Fibroblast of lung (primary cell): ENCODE measurements at places on chromosomes 1 and 21.

GRCh38 chr21:44998621-44999427 is 59.0 kb downstream of the SLX9 start:
- H3K27ac ChIP-seq: no peak overlapping the region
- H3K36me3 ChIP-seq: no peaks in the 10 kb centered on the region
- H3K4me3 ChIP-seq: no peak overlapping the region
- H3K27me3 ChIP-seq: peaks cover 9% of the 10 kb centered on the region
- DNase-seq: no peak

GRCh38 chr1:101293461-101294051 is 56.7 kb downstream of the S1PR1 start:
- peaks cover 3% of the 10 kb centered on the region for H3K27me3 ChIP-seq
- peak; percentile 86 for DNase-seq
- no peak overlapping the region for H3K27ac ChIP-seq
- no peak overlapping the region for H3K4me3 ChIP-seq
- H3K4me1 ChIP-seq: no peaks in the 10 kb centered on the region
- H3K36me3 ChIP-seq: no peaks in the 10 kb centered on the region

DNA sequence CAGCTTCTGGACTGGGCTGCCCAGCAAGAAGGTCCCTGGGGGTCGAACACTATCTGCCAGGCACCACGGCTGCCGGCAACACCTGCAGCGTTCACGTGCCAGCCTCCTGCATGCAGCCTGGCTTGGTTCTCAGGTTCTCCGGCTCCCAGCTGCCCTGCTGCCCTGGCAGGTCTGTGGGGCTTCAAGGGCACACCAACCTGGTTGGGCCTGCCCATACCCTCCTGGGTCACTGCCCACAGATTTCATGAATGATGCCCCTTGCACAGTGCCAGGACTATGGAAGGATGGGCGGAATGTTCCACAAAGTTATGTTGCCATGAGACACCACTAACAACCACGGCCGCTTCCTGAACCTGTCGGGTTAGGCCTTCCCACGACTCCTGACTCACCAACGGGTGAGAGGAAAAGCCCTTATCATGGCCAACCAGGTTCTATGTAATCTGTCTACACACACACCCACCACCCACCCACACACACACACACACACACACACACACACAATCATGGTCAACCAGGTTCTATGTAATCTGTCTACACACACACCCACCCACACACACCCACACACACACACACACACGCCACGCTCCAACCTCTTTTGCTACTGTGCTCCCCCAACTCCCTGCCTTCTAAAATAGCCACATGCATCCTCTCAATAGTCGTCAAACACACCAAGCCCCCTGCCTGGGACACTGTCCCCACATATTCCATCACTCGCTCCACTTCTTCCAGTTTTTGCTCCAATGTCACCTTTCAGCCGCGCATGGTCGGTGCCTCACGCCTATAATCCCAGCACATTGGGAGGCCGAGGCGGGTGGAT is 32.2 kb downstream of the HSPG2 start:
- H3K4me3 ChIP-seq: no peak overlapping the region
- H3K4me1 ChIP-seq: peaks cover 24% of the 10 kb centered on the region
- H3K36me3 ChIP-seq: no peaks in the 10 kb centered on the region
- H3K27ac ChIP-seq: no peak overlapping the region
- DNase-seq: peak; percentile 97

GRCh38 chr1:107264007-107264406 is 123.2 kb downstream of the NTNG1 start:
- H3K36me3 ChIP-seq: no peaks in the 10 kb centered on the region
- H3K4me1 ChIP-seq: no peaks in the 10 kb centered on the region
- no peak for DNase-seq
- no peak overlapping the region for H3K27ac ChIP-seq

DNA sequence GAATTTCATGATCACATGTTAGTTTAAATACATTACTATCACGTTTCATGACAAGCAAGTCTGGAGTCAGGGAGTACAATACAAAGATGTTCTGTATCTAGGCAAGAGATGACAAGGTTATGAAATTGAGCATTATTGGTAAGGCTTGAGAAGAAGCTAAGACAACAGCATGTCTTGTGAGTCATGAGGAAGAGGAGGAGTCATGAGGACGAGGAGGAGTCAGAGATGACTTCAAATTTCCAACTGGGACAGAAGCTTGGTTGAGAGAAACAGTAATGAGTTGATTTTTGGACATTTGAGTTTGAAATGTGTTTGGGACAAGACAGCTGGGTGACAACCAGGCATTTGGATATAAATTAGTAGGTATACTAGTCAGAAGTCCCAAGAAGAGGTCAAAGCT is 4.3 kb upstream of the UBE2U start:
- no peaks in the 10 kb centered on the region for H3K4me1 ChIP-seq
- DNase-seq: no peak
- H3K27ac ChIP-seq: no peak overlapping the region
- no peaks in the 10 kb centered on the region for H3K36me3 ChIP-seq
- no peak overlapping the region for H3K4me3 ChIP-seq

- peaks cover 2% of the 10 kb centered on the region for H3K4me1 ChIP-seq
- DNase-seq: no peak
- H3K36me3 ChIP-seq: no peaks in the 10 kb centered on the region
- H3K27ac ChIP-seq: no peak overlapping the region
- no peaks in the 10 kb centered on the region for H3K27me3 ChIP-seq
- no peak overlapping the region for H3K4me3 ChIP-seq
Observed at GRCh38 chr1:241310451-241310850, 46.6 kb downstream of the RGS7 start.

GRCh38 chr1:55943012-55943411 is 636.4 kb downstream of the PLPP3 start:
- no peak for DNase-seq
- no peak overlapping the region for H3K27ac ChIP-seq
- no peaks in the 10 kb centered on the region for H3K4me1 ChIP-seq
- no peaks in the 10 kb centered on the region for H3K27me3 ChIP-seq
- no peaks in the 10 kb centered on the region for H3K36me3 ChIP-seq

DNA sequence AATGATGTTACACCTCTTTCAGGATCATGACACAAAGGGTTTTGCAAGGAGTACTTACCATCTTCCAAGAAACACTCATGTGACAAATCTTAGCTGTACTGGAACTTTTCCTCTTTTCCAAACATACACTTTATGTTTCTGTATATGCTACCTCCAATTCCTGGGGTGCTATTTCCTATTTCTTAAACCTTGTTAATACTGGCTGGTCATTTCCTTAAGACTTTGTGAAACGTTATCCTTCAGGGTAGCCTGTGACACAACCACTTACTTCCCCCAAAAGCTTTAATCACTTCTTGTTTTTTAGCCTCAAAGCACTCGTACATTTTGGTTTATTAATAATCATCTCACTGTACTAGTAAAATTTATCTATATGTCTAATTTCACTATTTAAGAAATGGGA is 39.4 kb downstream of the OR10Z1 start:
- no peaks in the 10 kb centered on the region for H3K27me3 ChIP-seq
- no peak overlapping the region for H3K27ac ChIP-seq
- H3K4me3 ChIP-seq: no peak overlapping the region
- DNase-seq: no peak

DNA sequence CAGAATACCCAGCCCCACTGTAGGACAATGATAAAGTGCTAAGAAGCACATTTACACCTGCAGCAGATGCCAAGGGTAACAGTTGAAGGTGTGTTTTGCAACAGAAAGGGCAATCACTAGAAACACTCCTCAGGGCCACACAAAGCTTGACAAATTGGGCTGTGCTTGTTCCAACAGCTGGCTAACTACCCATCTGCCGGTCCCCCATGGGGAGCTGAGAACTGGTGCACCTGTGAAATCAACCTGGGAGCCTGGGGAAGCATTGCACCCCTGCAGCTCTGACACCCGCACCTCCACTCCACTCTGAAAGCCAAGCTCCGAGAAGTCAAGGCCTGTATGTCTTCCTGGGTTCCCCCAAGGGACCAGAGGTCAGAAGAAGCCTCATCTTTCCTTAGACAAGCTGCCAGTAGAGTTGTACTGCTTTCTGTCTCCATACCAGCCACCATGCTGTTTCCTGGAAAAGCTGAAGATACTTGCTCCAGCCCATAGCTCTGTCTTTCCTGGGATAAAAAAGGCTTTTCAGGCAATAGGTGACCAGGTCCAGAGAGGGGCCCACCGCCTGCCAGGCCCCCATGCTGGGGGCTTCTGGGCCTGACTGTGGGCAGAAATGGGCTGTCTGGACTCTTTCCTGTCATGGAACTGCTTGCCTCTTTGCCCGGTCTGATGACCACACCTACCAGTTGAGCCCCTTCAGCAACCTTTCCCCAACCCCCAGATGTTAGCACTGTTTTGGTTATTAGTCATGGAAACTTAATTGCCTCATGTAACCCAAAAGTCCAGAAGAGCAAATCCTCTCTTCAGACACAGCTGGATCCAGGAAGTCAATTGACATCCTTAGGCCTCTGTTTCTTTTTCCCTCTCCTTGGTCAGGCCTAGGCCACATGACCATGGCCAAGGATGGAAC is 93.6 kb downstream of the KIF14 start:
- no peaks in the 10 kb centered on the region for H3K4me1 ChIP-seq
- H3K4me3 ChIP-seq: no peak overlapping the region
- no peak overlapping the region for H3K27ac ChIP-seq
- no peaks in the 10 kb centered on the region for H3K27me3 ChIP-seq
- DNase-seq: peak; percentile 50
- H3K36me3 ChIP-seq: no peaks in the 10 kb centered on the region

GRCh38 chr21:39661121-39661520 is 48.4 kb downstream of the B3GALT5 start:
- peaks cover 3% of the 10 kb centered on the region for H3K4me1 ChIP-seq
- H3K27me3 ChIP-seq: no peaks in the 10 kb centered on the region
- no peak for DNase-seq
- no peaks in the 10 kb centered on the region for H3K36me3 ChIP-seq
- H3K27ac ChIP-seq: no peak overlapping the region
- H3K4me3 ChIP-seq: no peak overlapping the region

DNA sequence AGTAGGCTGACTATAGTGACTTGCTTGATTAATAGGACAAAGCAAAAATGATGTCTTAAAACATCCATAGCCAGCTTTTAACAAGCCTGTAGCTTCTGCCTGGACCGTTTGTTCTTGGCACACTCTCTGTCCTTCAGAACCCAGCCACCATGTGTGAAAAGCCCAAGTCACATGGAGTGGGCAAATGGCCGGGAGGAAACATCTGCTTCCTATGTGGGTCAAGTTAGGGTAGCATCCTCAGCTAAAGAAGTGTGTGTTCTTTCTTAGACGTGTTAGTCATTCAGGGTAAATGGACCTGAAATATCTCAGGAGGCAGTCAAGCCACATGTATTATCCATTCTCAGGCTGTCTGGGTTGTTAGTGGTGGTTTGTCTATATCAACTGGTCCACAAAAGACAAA is 23.4 kb downstream of the RD3 start:
- H3K27ac ChIP-seq: no peak overlapping the region
- no peaks in the 10 kb centered on the region for H3K36me3 ChIP-seq
- no peaks in the 10 kb centered on the region for H3K4me1 ChIP-seq
- no peak for DNase-seq
- H3K27me3 ChIP-seq: peaks cover 11% of the 10 kb centered on the region
